Esophagus squamous epithelium (tissue), 5 donors: ENCODE measurements at places on chromosomes 2 and 18.

DNA sequence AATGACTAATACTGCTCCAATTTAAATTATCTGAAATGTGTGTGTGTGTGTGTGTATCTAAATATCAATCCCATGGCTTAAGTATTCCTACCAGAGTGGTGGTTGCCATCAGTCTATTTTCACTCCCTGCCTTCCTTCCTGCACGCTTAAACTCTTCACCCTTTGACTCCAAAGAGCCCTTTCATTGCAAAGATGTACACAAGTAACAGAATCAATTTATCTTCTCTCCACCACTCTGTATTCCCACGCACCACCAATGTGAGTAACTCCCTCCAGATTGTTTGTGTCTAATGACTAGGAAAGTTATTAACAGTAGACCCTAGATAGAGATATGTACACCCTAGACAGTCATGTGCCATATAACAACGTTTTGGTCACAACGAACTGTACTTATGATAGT, 42.8 kb downstream of the ARL6IP6 start:
- no peak for DNase-seq

- DNase-seq: no peak
Observed at GRCh38 chr2:97736608-97737330, 23.4 kb downstream of the ZAP70 start.

DNA sequence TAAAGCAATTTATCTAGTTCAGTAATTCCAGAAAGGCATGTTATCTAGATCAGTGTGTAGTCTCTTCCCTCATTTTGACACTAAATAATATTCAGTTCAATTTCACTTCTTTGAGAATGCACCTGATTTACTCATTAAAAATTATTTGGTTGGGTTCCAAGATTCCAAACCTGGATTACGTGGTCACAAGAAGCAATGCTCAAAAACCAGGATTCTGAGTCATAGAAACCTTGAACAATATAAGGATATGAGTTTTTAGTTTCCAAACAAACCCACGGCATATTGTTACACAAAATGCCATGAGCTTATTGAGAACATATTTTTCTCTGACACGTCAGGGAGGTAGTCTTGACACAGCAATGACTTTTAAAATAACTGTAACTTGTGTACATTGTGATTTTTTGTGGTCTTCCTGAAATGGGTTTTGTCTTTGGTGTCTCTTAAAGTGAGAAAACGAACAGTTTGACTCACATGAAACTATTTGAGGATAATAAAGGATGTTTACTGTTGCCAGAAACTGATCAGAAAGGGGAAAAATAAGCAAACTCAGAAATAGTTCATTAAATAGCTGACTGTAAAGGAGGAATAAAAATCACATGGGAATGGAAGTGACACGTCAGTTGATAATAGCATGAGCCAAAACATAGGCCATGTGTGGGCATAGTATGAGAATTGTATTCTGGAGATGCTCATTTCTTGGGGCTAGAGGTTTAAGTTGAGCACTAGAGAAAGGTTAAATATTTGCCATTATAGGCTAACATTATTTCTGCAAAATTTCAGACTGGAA, 617.7 kb upstream of the CDH2 start:
- DNase-seq: no peak

GRCh38 chr2:234611209-234611608, 114.3 kb upstream of the ARL4C start:
- no peak for DNase-seq

- no peak for DNase-seq
Observed at GRCh38 chr2:24508878-24509277, 17.8 kb downstream of the NCOA1 start.

DNA sequence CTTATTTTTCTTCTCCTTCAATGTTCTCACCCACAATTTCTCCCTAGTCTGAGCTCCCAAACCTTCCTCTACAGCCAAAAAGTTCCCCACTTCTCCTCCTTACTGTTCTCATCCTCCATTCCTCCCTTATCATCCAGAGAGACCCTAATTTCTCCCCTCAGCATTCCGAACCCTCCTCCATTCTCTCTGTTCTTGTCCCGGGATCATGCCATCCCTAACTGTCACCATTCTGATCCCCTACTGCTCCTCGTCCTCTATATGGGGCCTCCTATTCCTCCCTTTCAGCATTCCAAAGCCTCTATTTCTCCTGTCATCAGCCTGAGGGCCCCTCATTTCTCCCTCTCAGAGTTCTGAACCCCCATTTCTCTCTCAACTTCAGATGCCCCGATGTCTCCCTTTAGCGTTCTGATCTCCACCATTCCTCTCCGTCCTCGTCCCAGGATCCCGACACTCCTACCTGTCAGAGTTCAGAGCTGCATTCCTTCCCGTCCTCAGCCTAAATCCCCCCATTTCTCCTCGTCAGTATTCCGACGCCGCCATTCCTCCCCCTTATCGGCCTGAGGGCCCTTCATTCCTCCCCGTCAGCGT, 522 bp downstream of the MBD1 start:
- no peak for DNase-seq

DNA sequence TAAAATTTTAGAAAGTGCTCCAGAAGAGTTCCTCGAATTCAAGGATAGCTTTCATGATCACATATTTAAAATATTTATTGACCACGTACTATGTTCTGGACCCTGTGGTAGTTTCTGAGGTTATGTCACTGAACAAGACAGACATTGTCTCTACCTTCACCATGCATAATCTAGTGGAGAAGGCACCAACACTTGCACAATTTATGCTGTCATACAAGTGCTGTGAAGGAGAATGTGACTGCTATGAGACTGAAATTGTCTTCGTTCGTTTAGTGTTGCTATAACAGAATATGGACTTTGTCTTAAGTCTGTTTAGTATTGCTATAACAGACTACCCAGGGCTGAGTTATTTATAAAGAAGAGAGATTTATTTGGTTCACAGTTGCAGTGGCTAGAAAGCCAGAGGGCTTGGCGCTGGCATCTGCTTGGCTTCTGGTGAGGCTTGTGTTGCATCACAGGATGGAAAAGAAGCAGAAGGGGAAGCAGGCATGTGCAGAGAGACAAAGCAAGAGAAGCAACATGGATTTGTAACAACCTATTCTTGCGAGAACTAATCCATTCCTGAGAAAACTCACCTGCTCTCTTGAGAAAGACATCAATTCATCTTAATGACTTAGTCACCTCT, 50.0 kb upstream of the RFX8 start:
- no peak for DNase-seq

DNA sequence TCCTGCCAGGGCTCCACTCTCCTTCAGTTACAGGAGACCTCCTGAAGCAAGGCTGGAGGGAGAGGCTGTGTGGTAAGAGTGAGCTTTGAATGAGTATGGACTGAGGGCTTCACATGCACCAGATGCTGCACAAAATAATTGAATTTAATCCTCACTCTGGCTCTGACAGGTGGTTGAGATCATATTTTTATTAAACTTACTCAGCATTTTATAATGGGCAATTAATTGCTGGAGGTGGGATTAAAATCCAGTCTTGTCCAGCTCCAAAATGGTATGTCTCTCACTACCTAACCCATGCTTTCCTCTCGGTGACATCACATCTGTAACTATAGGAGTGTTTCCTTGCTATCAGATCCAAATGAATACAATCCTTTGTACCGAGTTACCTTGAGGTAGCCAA, 66.2 kb upstream of the AQP4 start:
- no peak for DNase-seq

GRCh38 chr18:74397572-74397971, 59.5 kb downstream of the DIPK1C start:
- DNase-seq: no peak

GRCh38 chr2:55302241-55302640, 33.2 kb upstream of the MTIF2 start:
- no peak for DNase-seq

DNA sequence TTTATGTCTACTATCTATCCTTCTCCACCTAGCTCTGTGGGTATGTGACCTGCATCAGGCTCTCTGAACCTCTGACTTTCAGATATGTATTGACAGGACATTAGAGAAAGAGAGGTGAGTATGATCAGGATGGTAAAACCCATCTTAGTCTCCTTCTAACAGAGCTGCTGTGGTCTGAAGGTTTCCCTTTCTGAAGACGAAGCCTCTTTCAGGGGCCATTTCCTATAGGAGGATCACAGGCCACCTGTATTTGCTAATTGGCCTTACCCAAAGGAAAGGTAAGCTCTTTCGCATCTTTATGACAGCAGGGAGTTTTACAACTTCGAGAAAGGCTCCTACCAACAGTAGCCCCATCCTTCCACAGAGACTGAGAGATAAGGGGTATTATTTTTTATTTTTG, 442.9 kb downstream of the KCNJ3 start:
- no peak for DNase-seq

- DNase-seq: no peak
Observed at GRCh38 chr2:215705771-215706361, 270.0 kb upstream of the FN1 start.
